ENCODE measurements at places on chromosomes 5 and 9. TPM values are rescaled to one million over a fixed set of nuclear protein-coding genes. Genes with fewer than 3 reads are reported as not detected.

GRCh38 chr5:42270771-42271170 lies 152.5 kb upstream of the GHR start:
- DNase-seq, result no peak

Gene SH3TC2
- not detected for total RNA-seq

- no peak for DNase-seq
Observed at GRCh38 chr5:158436271-158437065, 577.5 kb upstream of the CLINT1 start.

GRCh38 chr9:129505270-129505902 lies 115.5 kb downstream of the C9orf50 start:
- DNase-seq, result no peak

GRCh38 chr5:149902177-149902576 lies 42.4 kb downstream of the PDE6A start:
- no peak for DNase-seq

DNA sequence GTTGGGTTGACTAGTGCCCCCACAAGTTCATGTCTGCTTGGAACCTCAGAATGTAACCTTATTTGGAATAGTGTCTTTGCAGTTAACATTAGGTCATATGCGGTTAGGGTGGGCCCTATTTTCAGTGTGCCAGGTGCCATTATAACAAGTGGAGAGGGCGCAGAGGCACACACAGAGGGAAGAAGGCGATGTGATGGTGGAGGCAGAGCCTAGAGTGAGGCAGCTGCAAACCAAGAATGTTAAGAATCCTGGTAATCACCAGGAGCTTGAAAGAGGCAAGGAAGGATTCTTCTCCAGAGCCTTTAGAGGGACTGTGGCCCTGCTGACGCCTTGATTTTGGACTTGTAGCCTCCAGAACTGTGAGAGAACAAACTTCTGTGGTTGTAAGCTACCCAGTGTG lies 10.9 kb downstream of the GPR107 start:
- DNase-seq, result no peak

Gene RNF224
- not detected for total RNA-seq

DNA sequence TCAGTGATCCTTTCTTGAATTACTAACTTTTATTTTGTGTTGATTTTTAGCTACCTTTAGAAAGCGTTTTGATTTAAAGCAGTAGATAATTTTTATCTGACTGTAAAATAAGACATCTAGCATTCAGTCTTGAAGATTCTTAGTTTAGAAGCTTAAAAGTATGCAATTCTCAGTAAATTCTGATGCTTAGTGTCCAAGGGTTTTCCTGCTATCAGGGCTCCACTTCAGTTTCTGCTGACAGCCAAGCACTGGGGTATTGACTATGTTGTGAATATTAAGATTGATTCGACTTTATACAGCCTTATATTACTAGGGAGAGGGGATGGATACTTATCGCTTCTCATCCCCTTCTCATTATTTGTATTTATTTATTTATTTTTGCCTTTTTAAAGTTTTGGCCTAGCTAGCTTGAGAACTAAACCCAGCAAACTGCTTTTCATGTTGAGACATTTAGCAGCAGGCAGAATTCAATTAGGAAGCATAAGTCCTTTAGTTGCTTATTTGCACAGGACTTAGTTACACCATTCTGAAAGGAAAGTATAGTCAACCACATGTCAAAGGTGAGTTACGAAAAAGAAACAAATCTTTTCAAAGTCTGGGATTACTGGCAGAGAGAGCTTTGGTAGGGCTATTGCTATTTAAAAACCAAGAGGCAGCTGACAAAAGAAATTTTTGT lies 2.9 kb downstream of the PBX3 start:
- no peak for DNase-seq

Gene PTGES
- total RNA-seq, result 0.21 TPM

DNA sequence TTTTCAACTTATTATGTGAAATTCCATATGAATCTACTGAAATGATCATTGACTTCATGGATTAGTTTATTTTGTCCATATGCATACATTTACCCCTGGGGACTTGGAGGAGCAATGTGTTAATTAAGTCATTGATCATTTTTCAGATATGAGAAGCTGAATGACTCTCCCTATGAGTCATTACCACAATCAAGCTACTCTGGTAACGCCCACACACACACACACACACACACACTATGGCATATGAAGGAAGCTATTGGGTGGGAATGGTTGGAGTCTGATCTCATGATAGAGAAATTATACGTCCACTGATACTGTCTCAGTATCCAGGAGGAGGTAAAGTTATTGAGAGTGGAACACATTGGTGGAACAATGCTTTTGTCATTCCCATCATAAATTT lies 528.9 kb downstream of the AGTPBP1 start:
- peak; percentile 3 for DNase-seq

GRCh38 chr5:35213608-35214007 lies 16.7 kb downstream of the PRLR start:
- DNase-seq, result no peak
